Activated naive CD8-positive, alpha-beta T cell treated with anti-CD3 and anti-CD28 coated beads for 36 hours (primary cell): ENCODE measurements at places on chromosomes 11 and 22. TPM values are rescaled to one million over a fixed set of nuclear protein-coding genes. Genes with fewer than 3 reads are reported as not detected.

The ST3GAL4 gene
- total RNA-seq: 10.6 TPM

DNA sequence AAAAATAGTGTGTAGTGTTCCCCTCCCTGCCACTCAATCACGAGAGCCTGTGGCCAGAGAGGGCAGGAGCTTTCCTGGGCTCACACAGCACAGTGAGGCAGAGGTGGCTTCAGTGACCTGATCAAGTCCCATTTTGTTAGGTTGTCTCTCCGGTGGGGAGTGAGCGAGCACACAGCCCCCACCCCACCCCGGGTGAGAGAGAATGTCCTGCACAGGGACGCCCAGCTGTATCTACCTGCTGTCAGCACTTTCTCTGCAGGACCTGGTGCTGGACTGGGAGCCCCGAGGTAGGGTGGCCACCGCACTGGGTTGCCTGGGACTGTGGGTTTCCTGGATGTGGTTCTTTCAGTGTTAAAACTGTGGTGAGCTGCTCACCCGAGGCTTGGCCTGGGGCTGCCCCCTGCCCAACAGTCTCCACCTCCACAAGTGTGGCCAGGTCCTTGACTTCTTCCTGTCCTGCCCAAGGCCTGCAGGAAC lies 6.1 kb downstream of the CAPN5 start:
- DNase-seq: no peak

The PITPNM1 gene
- total RNA-seq: 52.7 TPM

DNA sequence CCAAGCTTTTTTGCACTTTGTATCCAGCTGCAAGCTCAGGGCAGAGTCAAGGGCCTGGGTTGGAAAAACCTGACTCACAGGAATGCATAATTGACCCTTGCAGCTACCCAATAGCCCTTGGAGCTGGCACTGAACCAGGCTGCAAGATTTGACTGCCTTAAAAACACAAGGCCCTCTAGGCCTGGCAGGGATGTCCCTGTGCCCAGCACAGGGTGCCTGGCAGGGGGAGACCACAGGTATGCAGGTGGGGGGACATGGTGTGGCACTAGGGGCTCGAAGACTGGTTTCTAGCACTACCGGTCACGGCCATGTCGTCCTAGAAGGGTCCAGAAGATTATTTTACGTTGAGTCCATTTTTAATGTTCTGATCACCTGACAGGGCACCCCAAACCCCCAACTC lies 30.2 kb downstream of the SBF1 start:
- no peak for DNase-seq

DNA sequence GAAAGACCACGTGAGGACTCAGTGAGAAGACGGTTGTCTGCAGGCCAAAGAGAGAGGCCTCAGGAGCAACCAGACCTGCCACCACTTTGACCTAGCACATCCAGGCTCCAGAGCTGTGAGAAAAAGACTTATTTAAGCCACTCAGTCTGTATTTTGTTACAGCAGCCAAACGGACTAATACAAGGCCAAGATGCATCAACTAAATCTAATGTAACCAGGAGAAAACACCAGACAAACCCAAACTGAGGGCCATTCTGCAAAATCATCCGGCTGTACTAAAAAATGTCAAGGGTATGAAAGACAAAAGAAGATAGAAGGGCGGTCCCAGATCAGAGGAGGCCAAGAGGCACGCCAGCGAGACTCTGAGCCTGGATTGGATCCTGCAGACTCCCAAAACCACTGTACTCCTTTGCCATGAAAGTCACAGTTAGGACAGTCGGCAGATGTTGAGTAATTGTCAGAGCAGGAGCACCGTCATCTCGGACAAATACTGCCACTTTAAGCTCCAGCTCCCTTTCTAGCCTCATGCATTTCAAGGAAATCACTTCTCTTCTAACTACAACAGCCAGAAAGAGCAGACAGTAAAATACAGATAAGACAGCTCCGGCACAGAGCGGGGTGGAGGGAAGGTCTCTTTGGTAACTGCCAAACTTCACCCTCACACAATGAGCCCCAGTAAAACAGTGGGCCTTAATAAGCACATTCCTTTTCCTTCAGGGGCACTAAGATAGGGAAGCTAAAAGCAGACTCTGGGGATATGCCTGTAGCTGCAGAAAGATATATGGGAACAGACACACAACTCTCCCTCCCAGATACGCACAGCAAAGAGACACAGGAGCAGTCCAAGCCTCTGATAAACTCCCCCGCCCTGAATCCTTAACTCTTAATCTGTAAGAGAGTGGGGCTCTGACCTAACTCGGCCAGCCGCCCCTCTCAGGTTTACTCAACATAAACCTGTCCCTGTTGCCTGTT lies 3.5 kb upstream of the ZP1 start:
- DNase-seq: no peak

DNA sequence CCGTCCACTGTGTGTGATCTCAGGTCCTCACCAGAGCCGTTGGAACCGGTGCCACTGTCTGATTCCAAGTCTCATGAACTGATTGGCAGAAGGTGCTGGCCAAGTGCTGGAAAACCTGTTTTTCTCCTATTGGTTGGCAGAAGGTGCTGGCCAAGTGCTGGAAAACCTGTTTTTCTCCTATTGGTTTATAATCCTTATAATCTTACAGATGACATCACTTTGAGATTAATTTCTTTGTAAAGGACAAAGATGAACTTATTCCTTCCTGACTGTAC lies 1106.3 kb downstream of the BRD1 start:
- DNase-seq: no peak

GRCh38 chr22:20628081-20628939 lies 120.9 kb downstream of the MED15 start:
- DNase-seq: no peak

DNA sequence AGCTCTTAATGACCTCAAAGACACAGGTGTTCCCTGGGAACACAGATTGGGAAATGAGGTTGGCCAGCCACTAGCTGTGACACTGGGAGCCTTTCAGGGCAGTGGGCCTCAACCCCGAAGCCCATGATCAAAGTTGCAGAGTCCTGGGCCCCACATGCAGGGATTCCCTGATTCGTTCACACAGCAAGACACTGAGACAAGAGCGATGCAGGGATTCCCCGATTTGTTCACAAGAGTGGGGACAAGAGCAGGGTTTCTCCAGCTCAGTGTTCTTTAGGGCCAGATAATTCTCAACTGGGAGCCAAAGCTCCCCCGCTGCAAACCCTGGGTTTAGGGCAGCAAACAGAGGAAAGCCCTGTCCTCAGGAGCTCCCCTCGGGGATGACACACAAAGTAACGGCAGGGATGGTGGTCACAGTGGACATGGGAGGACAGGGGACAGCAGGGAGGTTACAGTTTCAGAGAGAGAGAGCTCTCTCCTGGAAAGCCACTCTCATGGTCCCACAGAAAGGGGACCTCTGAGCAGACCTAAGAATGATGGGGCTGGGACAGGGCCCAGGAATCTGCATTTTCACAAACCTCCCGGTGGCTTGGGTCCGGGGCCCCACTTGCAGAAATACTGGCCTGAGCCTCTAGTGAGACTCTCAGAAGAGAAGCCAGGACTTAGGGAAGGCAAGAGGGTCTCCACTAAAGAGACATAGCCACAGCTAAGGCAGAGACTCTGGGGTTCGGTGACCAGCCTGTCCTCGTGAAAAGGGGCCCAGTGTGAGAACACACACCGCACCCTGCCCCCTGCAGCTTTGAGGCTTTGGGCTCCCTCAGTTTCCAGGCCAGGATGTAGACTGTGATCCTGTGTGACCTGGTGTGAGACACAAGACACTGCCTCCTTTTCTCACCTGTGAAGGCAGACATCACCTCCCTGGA lies 7.4 kb upstream of the GNAZ start:
- DNase-seq: no peak

The SYT12 gene
- total RNA-seq: not detected

DNA sequence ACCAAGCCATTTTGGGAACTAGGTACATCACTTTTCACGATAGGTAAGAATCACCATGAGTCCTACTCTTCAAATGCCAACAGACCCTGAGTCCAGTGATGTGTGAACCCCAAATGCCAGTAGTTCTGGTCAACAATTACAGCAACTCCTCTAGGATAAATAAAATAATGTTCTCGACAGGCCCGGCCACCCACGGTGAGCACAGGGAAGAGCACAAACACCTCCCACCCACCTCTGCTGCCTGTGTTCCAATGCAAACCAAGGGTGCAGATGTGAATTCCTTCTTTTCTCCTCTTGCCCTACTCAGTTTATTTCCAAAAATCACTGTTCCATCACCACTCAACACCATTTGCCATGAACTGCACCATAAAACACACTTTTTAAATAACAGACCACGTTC lies 33.3 kb downstream of the MPPED2 start:
- DNase-seq: no peak

- no peak for DNase-seq
Observed at GRCh38 chr11:58907780-58908179, 31.5 kb upstream of the GLYATL1 start.

- DNase-seq: peak; percentile 30
Observed at GRCh38 chr11:68214173-68215086, 1.3 kb upstream of the KMT5B start.

- DNase-seq: no peak
Observed at GRCh38 chr22:23673826-23674690, 16.8 kb upstream of the RGL4 start.

- DNase-seq: no peak
Observed at GRCh38 chr11:110086892-110087309, 6.3 kb upstream of the ZC3H12C start.

The CYP2R1 gene
- 10.0 TPM for total RNA-seq

GRCh38 chr22:33110562-33111163 lies 52.5 kb upstream of the SYN3 start:
- no peak for DNase-seq

The PANX3 gene
- total RNA-seq: not detected

DNA sequence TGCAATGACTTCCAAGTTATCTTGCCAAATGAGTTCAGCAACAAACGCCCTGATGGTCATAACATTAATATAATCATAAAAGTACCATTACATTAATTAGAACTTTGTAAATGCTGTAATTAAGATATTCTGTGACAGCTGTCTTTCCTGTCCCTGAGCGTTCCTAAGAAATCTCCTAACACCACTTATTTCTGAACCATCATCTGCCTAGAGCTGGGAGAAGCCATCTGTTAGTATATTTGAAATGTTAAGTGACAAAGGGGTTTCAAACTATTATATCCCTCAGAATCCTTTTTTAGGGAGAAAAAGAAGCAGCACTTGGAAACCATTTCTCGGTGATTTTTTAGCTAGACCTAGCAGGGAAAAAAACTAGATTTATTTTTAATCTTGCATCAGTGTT lies 657.5 kb downstream of the FAM181B start:
- no peak for DNase-seq

The CNTF gene
- total RNA-seq: 3.3 TPM

GRCh38 chr11:61082062-61082870 lies 20.0 kb upstream of the CD5 start:
- DNase-seq: no peak

The SAA2 gene
- not detected for total RNA-seq

- DNase-seq: no peak
Observed at GRCh38 chr11:12540075-12540680, 134.0 kb upstream of the TEAD1 start.

GRCh38 chr11:79414644-79415317 lies 26.0 kb downstream of the TENM4 start:
- DNase-seq: no peak

DNA sequence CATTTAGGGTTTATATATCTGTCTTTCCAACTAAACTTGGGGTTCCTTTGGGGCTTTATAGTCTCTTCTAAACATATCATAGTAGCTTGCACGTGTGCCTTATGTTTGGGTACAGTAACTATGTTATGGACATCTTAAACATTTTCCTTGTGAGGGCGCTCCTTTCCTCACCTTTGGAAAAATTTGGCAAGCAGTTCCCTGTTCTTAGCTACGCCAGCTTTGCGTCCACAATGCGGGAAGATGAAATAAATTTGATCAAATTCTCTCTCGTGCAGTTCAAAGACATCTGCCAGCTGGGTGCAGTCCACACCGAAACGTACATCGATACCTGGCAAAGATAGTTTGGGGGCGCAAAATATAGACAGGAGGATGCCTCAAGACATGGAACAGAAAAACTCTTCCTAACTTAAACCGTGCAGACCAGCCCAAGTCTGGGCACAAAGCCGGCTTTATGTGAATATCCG lies 548 bp downstream of the FDXACB1 start:
- no peak for DNase-seq

DNA sequence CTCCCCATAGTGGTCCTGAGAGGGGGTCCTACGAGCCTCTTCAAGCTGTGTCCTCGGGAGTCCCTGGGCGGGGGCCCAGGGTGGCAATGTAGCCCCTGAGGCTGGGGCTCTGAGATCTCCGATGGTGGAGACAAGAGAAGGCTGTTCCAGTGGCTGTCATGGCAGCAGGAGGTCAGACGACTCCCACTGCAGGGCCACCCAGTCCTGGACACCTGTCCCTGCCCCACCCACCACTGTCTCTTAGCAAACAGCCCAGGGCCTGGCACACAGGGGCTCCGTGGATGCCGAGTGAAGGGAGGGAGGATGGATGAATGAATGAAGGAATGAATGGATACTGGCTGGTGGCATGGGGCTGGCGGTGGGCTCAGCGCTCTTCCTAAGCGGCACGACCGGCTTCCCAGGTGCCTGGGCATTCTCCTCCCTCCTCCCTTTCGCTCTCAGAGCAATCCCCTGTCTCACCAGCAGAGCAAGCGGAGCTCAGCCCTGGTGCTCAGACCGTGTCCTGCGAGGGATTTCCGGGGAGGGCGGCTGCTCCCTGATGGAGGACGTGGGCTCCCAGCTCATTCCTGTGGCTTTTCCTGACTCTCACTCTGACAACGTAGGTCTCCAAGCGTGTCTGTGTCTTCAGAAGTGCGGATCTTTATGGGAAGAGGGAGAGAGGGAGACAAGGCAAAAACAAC lies 1272.6 kb downstream of the BRD1 start:
- no peak for DNase-seq

The TMPRSS13 gene
- total RNA-seq: 1.9 TPM

The RBMXL2 gene
- total RNA-seq: not detected

DNA sequence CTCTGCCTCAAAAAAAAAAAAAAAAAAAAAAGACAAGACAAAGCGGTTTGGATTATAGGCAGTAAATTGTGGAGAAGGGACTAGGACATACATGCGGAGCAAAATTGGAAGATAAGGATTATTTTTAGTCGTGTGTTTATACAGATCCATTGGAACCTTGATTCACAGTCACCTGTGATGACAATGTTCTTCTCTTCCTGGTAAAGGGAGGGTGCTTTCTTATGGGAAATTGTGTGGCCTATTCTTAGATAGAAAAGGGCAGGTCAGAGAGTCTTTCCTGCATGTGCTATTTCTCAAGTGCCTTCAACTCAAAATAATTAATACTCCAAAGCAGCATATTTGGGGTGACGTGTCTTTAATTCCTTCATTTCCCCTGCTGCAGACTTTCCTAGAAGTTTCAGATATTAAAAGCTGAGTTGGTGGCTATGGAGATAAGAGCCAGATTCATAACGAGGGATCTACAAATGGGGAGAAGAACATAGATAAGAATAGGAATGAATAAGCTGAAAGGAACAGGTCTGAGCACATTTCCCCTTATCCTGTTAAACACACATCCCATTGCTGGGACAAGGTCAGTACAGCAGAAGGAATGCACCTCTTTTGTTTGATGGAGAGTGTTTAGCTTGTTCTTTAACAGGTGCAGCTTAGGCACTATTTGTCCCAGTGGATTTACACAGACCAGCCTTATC lies 22.5 kb downstream of the GSTT2B start:
- no peak for DNase-seq

GRCh38 chr11:61524963-61525587 lies 16.5 kb downstream of the LRRC10B start:
- DNase-seq: no peak
